ENCODE measurements at places on chromosomes 2 and 18. TPM values are rescaled to one million over a fixed set of nuclear protein-coding genes. Genes with fewer than 3 reads are reported as not detected.

Gene SLC38A11
- total RNA-seq: not detected

Gene ATP8B1
- total RNA-seq: 9.8 TPM

Gene UGT1A3
- 0.13 TPM for total RNA-seq

Gene CAPN14
- not detected for total RNA-seq

Gene IMMT
- 105 TPM for total RNA-seq

Gene DNAH6
- total RNA-seq: 0.11 TPM

Gene HDAC4
- total RNA-seq: 6.4 TPM

Gene STRADB
- 26.6 TPM for total RNA-seq

Gene HNMT
- 0.85 TPM for total RNA-seq

Gene GPR39
- 9.9 TPM for total RNA-seq

Gene RNF152
- total RNA-seq: not detected

Gene SP5
- not detected for total RNA-seq

Gene IL36A
- not detected for total RNA-seq

Gene KIF1A
- 0.62 TPM for total RNA-seq

Gene PEX13
- 16.5 TPM for total RNA-seq

Gene ITGB6
- 1.0 TPM for total RNA-seq

Gene MROH2A
- total RNA-seq: 0.28 TPM

Gene APCDD1
- total RNA-seq: not detected

Gene CCDC141
- not detected for total RNA-seq

Gene KIF3C
- 52.5 TPM for total RNA-seq

Gene LINC00305
- total RNA-seq: not detected

Gene GKN2
- total RNA-seq: 3.5 TPM

Gene ZC3H8
- 17.3 TPM for total RNA-seq

Measured in A549 treated with RU486 at 1 μM for 4 hours (cell line).